ENCODE measurements at places on chromosomes 3 and 15.
A peak's percentile ranks its signal among the peaks of the same experiment; 100 is the strongest.

GRCh38 chr3:73768524-73769308 is 144.0 kb upstream of the PDZRN3 start:
- no peak for DNase-seq

GRCh38 chr15:73781038-73781925 is 28.1 kb upstream of the INSYN1 start:
- DNase-seq, result no peak

DNA sequence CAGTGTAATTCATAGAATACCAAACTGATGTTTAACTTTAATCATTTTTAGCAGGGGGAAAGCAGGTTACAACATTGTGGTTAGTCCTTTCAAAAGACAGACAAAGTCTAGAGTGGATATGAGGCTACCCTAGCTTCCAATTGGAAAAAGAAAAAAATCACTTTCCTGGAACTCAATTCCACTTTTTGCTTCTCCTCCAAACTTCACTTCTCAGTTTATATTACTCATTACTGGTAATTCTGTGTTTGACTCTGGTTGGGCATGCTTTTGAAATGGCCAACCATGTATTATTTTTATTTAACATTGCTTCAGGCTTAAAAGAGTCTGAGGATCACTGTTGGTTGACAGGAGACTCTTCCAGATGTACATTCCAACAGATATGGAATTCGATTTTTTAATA is 84.8 kb downstream of the RAP2B start:
- peak; percentile 83 for DNase-seq

GRCh38 chr3:10157031-10157430 is 7.7 kb upstream of the IRAK2 start:
- DNase-seq, result no peak

DNA sequence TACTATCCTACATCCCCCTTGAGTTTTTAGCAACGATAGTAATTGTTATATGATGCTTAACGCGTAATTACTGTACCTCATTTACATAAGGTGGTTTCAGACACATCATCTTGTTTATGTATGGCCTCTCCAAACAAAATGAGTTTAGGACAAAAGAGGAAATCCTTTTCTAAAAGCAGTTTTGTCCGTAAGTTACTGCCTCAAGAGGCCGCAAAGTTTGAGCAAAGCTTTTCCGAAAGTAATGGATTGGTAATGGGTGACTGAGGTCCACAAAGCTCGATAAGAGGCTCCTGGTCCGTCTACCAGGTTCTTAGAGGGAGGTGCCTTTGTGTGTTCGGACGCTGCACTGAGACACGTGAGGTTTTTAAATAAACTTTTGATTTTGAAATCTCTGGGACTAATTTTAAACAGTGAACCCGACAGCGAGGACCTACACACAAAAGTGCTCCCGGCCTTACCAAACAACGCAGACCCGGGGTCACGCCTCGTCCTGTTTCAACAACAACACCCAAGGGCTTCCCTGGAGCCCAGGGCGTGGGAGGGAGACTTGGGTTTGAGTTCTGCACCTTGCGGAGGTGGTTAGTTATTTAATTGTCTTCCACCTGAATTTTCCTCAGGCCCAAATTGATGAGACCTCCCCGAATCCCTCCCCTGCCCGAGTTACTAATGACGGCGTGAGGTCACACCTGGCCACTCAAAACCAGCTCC is 456 bp upstream of the C15orf61 start:
- no peak for DNase-seq

GRCh38 chr3:120802916-120803315 is 60.4 kb downstream of the GTF2E1 start:
- DNase-seq, result no peak

GRCh38 chr3:66228707-66229106 is 7.9 kb downstream of the SLC25A26 start:
- DNase-seq, result no peak

- DNase-seq, result no peak
Measured at GRCh38 chr3:155069729-155070128, 10.4 kb upstream of the MME start.

DNA sequence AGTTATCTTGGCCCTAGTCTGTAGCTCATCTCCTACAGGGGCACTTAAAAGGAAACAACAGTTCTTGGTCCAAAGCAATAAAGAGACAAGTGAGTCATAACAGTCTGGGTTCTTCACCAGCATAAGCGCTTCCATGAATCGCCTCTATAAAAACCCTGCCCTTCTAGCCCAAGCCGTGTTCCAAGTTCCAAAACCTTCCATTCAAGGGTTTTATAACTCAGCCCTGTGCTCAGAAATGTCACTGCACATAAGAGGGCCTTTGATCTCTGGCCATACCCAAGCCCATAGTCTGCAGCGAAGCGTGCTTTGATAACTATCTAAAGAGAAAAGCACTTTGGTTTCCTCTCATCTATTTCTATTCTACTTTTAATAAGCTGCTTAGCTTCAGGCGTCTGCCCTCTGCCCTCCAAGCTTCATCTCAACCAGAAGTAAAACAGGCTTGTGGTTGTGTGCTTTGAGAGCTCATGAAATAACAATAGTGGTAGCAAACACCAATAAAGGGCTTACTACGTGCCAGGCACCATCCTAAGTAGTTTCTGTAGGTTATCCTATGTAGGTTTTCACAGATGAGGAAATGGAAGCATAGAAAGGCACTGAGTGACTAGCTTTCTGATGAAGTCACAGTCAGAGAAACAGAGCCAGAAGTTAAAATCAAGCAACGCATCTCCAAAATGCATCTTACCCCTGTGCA is 64.0 kb upstream of the AKAP13 start:
- DNase-seq, result no peak

DNA sequence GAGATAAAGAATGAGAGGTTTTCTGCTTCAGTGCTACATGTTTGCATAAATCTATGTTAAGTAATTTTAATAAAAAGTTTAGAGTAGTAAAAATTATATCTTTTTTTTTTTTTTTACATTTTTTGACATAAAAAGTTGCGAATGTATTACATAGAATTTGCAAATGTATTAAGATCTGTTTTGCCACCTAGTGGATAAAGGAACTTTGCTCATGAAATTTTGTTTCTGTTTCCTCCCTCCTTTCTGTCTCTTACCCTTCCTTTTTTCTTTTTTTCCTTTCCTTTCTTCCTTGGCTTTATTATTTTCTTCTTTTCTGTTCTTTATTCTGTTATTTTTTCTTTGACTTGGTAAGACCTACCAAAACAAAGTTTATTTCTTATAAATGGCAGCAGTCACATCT is 58.5 kb upstream of the UTS2B start:
- no peak for DNase-seq

DNA sequence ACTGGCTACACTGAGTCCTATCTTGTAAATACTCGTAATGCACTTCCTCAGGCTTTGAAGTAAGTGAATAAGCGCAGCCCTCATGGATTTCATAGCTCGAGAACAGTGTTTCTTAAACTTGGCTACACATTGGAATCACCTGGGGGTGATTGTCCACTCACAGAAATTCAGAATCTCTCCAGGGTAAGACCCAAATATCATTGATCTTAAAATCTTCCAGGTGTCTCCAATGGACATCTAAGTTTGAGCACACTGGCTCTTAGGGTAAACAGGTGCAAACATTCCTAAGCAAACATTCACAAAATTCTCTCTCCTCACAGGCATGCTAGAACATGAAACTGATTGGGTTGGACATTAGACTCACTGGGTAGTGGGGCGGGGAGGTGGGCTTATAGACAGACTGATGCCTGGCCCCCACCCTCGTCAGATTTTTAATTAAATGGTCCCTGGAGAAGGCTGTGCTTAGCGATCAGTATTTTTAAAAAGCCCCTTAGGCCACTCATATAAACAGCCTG is 279.7 kb upstream of the TBL1XR1 start:
- no peak for DNase-seq

- no peak for DNase-seq
Measured at GRCh38 chr3:135268941-135269532, 474.0 kb downstream of the EPHB1 start.

- DNase-seq, result no peak
Measured at GRCh38 chr3:65641777-65642176, 396.9 kb downstream of the MAGI1 start.

DNA sequence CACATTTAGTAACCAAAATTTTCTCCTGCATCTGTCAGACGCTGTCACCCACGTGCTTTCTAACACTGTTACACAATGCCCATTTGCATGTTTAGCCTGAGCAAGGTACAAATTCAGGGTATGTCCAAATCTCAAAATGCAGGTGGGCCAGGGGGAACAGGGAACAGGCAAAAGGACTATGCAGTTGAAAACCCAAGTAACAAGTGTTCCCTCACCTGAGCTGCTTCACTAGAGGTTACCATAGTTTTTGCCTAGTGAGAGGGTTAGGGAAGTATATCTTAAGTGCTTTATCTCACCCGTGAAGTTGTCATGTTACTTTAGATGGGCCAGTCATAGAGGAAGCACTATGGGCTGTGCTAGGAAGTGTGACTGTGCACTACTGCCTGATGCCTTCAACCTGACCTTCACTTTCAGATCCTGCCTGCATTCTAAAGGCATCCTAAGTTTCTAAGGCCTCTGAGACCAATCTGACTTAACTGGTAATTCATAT is 6.0 kb upstream of the TMEM87A start:
- no peak for DNase-seq

DNA sequence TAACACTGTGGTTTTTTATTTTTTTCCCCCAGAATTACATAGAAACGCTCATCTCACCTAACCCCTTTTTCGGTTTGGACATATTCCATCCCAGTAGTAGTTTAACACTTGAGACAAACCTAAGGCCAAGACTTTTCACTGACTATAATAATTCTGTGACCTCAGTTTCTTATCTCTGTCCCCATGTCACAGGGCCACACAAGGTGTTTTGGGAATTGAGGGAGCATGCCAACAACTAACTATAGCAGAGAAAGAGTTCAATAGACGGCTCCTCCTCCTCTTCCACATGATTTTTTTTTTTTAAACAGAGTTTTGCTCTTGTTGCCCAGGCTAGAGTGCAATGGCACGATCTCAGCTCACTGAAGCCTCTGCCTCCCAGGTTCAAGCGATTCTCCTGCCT is 27.4 kb upstream of the GHSR start:
- no peak for DNase-seq

DNA sequence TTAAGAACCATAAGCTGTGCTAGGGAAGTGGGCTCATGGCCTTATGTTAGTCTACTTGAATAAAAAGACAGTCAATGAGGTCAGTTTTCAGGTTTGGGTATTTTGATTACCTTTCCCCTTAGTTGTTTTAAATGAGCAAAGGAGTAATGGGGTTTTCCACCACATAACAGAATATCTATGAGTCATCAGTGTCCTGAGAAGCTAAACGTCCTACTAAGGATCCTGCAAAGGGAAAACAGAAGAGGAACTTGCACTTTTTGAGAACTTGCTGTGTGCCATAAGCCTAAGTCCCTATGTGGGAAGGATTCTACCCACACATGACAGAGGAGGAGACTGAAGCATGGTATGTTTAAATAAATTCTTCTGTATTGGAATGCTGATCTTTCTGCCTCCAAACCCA is 292.8 kb upstream of the TMC3 start:
- DNase-seq, result no peak

DNA sequence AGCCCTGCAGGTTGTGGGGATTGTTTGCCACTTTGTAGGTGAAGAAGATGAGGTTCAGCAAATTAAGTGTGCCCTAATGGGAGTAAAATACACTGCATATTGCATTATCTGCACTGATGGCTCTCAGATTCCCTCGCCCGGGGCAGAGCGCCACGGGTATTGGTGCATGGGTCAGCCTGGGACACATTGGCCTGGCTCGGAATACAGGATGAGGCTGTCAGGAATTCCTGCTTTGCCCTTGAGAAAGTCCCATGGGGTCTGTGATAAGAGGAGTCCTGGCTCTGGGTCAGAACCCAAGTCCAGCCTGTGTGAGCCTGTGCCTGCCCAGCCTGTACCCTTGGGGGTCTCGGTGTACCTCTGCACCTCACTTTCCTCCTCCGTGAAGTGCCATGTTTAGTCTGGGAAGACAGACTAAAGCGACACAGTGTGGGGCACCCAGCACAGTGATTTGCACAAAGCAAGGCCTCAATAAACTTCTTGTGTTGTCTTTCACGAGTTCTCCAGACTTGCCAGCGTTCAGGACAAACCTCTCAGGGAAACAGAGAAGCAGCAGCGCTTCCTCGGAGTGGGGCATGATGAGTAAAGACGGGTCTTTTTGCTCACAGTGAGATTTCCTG is 107.6 kb downstream of the LRRK1 start:
- no peak for DNase-seq

Measured in fibroblast of skin of left biceps (primary cell).